Right renal pelvis (tissue), 4 donors: ENCODE measurements at places on chromosomes 13 and 19. TPM values are rescaled to one million over a fixed set of nuclear protein-coding genes. Genes with fewer than 3 reads are reported as not detected.

The SIGLEC6 gene
- polyA plus RNA-seq, result 0.12 TPM

GRCh38 chr19:41123716-41124294, 9.6 kb downstream of the CYP2F1 start:
- no peak for DNase-seq

- DNase-seq, result no peak
Measured at GRCh38 chr19:13557756-13558398, 51.6 kb upstream of the CACNA1A start.

- DNase-seq, result no peak
Measured at GRCh38 chr19:13029893-13030292, 34.6 kb downstream of the NFIX start.

The CATSPERD gene
- 0.08 TPM for polyA plus RNA-seq

The PTH2 gene
- not detected for polyA plus RNA-seq

DNA sequence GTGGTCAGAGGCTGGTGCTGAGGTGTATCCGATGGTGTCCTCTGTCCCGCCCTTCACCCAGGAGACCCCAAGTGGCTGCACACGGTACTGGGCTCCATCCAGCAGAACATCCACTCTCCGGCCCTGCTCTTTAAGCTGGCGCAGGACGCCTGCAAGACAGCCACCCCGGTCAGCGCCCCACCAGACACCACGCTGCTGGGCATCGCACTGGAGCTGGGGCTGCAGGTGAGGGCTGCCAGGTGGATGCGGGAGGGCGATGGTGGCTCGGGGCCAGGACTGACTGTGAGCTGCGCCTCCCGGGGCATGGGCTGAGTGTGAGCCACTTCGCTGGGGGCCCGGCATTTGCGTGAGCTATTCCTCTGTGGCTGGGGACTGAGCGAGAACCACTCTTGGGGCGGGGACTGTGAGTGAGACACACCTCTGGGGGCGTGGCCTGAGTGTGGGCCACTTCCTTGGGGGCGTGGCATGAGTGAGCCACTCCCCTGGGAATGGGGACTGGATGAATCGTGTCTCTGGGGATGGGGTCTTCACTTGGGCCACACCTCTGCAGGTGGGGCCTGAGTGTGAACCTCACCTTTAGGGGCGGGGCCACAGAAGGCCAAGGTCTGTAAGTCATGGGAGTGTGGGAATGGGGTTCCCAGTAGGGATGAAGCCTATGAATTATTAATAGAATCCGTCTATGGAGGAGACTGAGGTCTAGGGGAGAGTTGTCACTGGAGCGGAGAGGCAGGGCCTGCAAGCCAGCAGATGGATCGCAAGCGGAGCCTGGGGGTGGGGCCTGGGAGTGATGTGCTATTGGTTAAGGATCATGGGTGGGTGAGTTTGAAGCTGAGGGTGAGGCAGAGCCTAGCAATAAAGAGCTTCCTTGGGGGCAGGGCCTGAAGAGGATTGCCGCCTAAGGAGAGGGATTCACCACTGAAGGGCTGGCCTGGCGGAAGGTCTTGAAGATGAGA, 30.5 kb downstream of the ZSWIM4 start:
- no peak for DNase-seq

DNA sequence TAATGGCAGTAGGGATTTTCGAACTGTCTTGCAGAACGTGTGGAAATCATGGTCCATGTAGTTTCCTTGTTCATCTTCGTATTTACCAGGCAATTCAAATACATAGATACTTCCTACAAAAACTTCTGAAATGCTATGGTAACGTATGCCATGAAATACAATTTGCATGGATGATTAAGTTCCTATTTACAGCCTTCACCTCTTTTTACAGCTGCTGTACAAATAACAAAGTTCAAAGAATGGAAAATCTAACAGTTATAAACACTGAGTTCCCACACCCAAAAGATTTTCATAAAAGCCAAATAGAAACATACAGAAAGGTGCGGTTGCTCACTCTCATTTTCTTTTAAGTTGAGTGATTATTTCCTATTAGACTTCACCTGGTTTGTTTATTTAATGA, 115.8 kb upstream of the TNFSF11 start:
- no peak for DNase-seq

DNA sequence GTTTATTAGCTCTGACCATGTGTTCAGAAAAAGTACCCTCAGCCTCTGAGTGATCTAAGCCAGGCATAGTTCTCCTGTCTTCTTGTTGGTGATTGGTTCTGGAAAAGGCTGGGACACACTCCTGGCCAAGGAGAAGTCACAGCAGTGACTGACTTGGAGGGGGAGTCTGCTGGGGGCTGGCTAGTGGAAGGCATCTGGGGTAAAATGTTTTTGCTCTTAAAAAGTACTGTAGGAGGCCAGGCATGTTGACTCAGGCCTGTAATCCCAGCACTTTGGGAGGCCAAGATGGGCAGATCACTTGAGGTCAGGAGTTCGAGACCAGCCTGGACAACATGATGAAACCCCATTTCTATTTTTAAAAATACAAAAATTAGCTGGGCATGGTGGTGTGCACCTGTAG, 21.7 kb downstream of the FAM187B start:
- DNase-seq, result no peak

DNA sequence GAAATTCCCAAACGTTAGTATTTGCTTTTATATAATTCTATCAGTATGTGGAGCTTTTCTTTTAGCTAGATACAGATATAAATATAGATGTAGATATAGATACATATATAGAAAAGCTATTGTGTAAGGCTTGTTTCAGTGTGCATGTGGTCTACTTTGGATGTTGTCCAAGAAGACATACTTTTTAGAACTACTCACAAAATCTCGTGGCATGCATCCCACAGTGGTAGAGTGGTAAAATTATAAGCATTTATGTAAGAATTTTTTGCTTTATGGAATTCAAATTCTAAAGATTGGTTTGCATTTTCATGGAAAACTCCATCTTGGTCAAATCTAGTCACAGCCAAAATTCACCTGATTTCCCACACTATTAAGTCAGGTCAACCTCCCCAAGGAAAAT, 880.4 kb downstream of the EFNB2 start:
- DNase-seq, result no peak

The CBARP gene
- polyA plus RNA-seq, result 1.7 TPM

DNA sequence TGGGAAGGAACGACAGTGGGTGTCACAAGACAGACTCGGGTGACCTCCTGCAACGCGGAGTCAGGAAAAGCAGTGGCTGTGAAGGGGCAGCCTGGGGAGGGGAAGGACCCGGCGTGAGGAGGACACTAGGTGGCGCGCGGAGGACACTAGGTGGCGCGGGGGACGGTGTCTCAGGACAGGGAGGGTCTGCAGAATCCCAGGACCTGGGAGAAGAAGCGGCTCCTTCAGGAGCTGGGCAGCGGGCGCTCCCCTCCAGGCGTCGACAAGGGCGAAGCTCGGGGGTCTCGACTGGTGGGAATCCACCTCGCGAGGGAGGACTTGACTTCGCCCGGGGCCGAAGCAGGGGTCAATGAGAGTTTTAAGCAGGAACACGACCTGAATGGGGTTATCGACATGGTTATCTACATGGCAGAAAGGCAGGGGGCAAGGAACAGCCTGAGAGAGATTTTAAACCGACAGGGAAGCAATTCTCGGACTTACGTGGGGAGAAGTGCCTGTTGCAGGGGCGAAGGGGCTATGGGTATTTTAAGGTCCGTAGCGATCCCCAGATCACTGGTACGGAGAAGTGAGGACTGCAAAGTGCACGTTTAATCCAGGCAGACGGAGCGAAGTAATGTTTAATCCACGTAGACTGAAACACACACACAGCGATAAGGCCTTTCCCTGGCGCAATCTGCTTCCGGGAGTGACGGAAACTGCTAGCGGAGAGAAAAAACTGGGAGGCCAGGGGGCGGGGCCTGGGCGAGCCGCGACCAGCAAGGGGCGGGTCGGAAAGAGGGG, at the start of gene ZNF616:
TSS of gene ZNF616 (minus strand) at position 687 of the 780 bp plus-strand sequence. CDS start 9,426 bp downstream, outside the sequence.
- DNase-seq, result peak; percentile 88

The CEACAM4 gene
- polyA plus RNA-seq, result not detected

DNA sequence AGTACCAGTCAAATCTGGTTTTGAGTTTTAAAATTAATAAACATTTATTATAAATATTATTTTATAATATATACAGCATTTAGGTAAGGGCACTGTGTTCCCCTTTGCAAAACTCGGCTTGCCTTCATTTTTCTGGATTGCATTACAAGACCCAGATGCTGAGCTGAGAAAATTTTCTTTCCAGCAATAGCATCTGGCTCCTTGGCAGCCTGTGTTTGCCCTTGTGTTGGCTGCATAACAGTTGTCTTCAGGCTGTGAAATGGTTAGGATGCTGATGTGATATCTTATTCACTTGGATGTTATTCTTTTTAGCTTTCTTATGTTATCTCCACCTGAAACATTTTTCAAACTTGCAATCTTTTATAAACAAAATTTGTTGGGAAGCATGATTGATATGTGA, 784.4 kb downstream of the DACH1 start:
- DNase-seq, result no peak

- no peak for DNase-seq
Measured at GRCh38 chr19:38545596-38545995, 72.2 kb downstream of the MAP4K1 start.

DNA sequence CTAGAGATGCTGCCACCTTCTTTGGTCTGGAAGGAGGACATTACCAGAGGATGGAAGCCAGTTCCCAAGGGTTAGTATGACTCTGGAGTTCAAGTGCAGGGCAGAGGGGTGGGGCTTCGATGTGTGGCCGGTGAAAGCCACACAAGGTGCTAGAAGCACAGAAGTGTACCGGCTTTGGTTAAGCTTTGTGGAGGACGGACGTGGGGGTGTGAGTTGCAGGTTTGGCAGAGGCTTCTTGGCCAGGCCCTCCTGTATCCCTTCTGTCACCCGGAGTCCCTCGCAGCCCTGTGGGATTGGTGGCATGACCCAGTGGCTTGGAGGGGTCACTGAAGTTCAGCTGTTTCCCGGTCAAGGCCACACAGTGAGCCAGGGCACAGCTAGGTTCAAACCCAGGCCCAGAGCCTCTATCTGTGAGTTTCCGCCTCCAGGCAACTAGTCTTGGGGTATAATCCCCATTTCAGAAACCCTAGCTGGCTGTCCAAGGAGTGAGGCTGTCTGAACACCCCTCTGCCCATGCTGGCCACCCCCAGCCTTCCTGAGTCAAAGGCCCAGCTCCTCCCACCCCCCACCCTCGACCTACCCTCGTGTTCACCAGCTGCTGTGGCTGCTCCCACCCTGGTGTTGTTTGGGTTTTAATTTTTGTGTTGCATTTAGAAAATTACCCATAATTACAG, 4.6 kb upstream of the SSBP4 start:
- DNase-seq, result no peak

The SLITRK6 gene
- 12.5 TPM for polyA plus RNA-seq
